ENCODE measurements at places on chromosomes 2 and 18.

DNA sequence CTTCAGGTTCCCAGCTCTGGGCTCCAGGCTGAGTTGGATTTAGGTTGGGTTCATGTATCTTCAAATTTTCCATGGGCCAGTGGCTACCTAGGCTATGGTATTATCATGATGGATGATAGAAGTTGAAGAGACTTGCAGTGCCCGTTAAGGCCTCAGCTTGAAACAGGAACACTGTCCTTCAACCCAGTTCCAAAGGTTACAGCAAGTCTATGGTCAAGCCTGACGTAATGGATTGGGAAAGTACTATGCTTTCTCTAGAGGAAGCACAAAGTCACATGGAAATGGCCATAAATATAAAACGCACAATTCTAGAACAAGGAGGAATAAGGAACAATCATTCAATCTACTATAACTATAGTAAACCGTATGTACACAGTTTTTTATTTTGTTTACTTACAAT, 593.2 kb downstream of the ZEB2 start:
- no peak for DNase-seq

DNA sequence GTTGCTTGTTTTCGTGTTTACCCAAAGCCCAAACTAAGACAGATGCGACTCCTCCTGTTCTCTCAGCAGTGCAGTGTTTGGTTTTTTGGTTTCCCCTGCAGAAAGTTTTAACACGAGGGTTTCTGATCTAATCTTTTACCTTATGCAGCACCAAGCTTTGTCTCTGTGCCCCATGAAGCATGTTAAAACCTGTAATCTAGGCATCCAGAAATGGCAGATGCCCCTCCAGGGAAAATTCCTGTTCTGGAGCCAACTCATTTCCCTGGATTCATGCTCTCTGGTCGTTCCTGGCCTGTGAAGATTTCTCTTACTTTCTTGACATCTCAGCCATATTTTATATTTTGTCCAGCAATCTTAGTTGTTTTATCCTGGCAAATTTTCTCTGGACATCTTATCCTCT, 91.5 kb downstream of the LTBP1 start:
- DNase-seq, result no peak

DNA sequence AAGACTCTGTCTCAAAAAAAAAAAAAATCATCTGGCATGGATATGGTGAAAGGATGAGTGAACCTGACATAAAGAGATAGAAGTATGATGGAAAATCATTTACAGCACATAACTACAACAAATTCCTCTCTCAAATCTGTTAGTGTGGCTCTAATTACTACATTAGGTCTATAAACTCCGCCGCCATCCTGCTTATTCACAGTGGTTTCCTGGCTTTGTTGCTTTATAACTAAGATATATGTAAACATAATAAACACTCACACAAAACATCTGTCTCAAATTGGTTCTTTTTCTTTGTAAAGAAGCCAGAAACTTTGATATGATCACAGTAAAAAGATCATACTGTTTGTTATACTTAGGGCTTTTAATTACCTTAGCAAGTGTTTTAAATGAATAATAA, 412.6 kb upstream of the FAM98A start:
- no peak for DNase-seq

DNA sequence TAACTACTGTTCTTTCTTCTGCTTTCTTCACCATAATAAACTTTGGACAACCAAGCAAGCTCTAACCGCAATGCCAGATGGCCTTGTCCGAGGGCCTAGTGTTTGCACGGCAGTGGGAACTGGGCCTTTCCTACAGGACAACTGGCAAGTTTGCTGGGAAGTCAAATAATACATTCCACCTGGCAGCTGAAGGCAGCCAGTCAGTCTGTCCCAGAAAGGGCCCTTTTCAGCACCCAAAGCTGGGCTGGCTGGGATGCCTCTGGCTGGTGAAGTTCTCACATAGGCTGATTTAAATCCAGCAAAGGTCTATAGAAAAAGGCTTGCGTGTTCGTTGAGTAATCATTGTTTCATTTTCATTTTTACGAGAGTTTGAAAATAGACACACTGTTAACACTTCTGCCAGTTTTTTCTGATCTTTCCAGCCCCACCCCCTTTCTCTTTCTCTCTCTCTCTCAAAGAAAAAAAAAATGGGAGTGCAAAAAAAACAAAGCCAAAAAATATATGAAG, 110.0 kb upstream of the EPAS1 start:
- DNase-seq, result no peak

DNA sequence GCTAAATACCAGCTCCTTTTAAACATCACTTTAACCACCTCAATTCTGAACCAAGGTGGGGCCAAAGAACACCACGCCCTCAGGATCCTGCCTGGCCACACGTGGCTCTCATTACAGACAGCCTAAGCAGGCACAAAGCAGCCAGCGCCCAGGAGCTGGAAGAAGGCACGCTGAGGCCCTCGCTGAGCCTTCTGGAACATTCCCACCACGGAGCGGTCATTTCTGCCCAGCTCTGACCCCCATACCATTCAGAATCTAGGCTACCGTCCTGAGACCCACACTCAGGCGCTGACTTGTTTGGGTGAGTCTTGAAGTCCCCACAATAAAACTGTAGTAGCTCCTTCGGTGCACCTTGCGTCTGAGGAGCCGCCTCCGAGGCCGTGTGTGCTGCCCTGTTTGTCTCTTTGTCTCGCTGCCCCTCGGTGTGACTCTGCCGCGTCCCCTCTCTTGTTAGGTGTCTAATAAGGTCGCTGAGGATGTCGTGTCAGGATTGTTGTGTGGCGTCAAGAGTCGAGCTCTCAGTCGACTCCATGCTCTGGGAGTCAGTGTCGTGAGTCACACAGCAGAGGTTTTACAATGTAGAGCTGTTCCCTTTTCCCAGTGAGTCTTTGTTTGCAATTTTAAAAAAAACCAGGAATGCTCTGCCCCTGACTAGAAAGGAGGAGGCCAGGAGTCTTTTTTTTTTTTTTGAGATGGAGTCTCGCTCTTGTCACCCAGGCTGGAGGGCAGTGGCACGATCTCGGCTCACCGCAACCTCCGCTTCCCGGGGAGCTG, 242.4 kb downstream of the KLHL29 start:
- DNase-seq, result no peak

DNA sequence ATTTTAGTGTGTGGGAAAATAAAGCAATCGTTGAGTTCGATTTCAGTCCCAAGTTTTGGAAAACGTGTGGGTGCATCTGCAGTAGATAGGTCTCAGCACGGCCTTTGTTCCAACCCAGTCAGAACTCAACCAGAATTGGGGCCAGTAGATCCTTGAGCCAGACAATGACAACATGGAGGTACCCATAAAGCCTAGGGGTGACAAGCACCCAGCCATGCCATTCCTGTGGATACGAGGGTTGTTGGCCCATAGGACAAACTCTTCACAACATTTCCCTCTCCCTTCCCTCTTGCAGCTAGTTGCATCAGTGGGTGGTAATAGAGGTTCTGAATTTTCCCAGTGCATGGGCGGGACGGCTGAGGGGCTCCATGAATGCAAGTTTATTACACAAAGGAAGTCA, 60.1 kb downstream of the ST3GAL5 start:
- DNase-seq, result no peak

Data from urothelium cell line (cell line).